Activated T-cell treated with anti-CD3 and anti-CD28 coated beads for 1 hour (primary cell): ENCODE measurements at places on chromosomes 16 and 17.

DNA sequence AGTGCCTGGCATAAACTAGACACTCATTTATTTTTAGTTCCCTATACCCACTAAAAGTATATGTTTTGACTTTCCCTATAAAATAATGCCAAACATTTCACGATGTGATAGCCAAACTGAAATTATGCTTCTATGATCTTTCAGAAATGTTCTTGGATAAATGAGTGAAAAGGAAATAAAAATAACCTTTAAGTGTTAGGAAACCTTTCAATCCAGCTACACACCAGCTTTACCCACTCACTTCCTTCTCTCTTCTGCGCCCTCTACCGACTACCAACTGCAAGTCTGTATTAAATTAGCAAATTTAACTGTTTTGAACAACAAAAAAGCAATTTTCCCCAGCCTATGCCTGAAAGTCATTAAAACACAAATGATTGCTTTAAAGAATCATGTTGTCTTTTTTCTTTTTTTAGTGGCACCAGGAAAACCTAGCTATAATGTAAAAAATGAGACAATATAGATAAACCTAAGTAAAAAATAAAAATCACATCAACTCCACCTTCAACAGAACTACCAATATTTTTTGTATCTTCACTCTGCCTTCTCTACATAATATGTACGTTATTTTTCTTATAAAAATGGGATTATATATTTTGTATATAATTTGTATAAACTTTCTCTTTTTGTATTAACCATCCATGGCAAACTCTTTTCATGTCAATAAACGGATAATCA is 13.2 kb upstream of the TMEM100 start:
- DNase-seq, result peak; percentile 15

DNA sequence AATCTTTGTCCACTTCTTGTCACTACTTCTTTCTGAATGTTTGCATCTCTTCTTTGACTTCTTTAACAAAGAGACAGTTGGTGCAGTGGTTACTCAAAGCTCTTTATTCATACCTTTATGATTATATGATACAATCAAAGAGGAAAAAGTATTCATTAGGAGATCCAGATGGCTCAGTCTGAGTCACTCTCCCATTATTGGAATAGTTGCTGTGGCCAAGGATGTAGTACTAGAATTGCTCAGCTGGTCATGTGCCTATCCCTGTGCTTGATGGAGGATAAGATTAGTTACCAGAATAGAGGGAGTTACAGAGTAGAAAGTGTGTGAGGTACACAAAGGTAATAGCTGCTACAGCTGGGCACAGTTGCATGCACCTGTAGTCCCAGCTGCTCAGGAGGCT is 18.3 kb downstream of the BCAS3 start:
- no peak for DNase-seq

GRCh38 chr16:54303613-54304012 is 17.0 kb upstream of the IRX3 start:
- DNase-seq, result no peak

GRCh38 chr17:44865231-44865660 is 17.6 kb downstream of the HIGD1B start:
- DNase-seq, result peak; percentile 56

DNA sequence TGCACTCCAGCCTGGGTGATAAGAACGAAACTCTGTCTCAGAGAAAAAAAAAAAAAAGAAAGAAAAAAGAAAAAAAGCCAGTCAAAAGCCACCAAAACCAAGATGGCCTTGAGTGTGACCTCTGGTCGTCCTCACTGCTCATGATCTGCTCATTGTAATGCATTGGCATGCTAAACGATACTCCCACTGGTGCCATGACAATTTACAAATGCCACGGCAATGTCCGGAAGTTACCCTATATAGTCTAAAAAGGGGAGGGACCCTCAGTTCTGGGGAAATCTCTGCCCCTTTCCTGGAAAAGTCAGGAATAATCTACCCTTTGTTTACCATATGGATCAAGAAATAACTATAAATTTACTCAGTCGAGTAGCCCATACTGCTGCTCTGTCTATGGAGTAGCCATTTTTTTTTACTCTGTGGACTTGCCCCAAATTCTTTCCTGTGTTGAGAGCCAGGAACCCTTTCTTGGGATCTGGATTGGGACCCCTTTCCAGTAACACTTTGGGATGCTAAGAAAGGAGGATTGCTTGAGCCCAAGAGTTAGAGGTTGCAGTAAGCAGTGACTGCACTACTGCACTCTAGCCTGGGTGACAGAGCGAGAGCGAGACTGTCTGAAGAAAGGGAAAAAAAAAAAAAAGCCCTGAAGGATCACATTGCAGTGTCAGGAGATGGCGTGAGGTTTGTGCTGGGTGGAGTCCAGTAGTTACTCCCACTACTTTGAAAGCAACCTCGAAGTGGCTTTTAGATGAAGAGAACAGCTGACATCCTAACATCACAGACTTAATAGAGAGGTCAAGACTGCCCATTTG is 3.7 kb upstream of the TMEM231 start:
- no peak for DNase-seq

DNA sequence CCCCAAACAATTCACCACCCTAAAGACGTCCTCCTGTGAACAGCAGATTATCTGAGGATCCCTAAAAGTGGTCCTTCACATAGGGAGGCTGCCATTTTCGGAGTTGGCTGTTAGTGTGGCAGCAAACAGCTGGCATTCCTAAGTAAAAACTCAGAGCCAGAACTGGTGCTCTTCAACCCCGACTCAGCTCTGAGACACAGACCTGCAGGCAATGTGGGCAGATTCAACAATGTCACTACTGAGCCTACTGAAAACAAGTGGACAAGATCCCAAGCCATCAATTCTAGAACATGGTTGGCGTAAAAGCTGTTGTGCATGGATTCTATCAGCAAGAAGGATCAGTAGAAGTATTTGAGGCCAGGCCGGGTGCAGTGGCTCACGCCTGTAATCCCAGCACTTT is 247.2 kb downstream of the NTN1 start:
- DNase-seq, result no peak

- DNase-seq, result no peak
Measured at GRCh38 chr17:18148586-18148985, 35.0 kb upstream of the ALKBH5 start.

DNA sequence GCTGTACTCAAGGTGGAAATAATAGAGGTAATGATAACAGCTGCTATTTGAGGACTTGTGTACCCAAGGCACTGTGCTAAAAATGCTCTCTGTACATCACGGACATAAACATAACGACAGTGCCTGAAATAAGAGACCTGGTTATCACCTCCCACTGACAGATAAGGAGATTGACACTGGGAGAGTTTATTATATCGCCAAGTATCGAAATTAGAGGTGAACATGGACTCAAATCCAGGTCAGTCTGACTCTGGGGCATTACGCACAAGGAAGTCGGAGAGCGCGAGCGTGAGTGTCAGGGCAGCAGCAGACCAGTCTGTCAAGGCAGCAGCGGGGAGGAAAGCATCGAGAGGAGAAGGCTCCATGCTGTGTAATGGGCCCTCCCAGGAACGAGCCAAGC is 57.1 kb downstream of the GOSR1 start:
- DNase-seq, result no peak

DNA sequence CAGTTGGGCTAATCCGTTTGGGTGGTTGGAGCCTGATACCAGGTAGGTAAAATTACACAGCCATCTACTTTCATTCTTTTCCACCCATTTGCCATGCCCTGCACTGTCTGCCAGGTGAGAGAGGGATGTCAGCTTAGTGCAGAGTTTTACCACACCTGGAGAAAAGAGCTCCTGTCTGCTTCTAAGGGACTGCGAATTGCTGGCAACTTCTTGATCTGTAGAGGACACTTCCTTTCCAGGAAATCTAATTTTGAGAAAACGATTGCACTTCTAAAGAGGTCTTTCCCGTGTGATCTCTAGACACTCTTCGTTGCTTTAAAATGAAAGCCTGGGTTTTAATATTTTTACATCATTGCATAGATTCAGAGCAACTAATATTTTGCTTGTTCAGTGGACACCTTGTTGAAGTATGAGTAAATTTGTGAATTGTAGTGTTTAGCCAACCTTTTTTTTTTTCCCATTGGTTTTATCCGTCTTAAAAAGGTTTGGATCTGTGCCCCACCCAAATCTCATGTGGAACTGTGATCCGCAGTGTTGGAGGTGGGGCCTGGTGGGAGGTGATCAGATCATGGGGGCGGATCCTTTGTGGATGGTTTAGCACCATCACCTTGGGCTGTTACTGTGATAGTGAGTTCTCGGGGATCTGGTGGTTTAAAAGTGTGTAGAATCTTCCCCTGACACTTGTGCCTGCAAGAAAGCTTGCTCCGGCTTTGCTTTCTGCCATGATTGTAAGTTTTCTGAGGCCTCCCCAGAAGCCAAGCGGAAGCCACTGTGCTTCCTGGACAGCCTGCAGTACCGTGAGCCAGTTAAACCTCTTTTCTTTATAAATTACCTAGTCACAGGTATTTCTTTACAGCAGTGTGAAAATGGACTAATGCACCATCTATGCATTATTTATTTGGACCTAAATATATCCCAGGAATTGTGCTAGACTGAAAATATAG is 104.6 kb downstream of the PRKCA start:
- no peak for DNase-seq
